Stimulated activated CD4-positive, alpha-beta T cell treated with anti-CD3 and anti-CD28 coated beads, Interleukin-4, amount 100 ng/mL, for 1 hour (primary cell): ENCODE measurements at places on chromosomes 16 and 17.

DNA sequence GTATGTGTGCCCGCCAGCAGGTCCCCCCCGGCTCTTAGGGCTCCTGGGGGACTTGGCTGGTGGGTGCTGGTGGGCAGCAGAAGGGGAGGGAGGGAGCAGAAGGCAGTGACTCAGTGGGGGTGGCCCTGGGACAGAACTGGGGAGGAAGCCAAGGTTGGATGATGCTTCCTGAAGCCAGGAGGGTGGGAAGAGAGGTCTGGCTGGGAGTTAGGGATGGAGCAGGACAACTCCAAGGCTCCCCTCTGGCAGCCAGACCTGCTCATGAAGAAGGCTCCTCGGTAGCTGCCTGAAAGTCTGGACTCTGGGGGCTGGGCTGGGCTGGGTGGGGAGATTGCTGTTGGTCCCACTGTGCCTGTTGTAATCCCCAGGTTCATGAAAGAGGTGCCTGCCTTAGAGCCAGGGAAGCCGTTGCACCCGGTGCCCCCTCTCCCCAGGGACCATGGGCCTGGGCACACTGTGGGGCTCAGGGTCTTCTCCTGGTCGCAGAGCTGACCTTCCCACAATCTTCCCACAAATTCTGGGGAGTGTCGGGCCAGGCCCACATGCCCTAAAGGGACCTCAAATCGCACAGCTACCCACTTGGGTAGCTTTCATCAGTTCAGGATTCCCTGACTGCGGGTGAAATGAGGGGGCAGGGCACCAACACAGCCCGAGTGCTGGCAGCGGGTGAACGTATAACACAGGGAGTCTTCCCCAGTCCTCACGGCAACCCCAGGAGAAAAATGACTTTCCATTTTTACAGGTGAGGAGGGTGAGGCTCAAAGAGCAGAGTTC lies 1.1 kb upstream of the PLEKHG4 start:
- no peak for DNase-seq

DNA sequence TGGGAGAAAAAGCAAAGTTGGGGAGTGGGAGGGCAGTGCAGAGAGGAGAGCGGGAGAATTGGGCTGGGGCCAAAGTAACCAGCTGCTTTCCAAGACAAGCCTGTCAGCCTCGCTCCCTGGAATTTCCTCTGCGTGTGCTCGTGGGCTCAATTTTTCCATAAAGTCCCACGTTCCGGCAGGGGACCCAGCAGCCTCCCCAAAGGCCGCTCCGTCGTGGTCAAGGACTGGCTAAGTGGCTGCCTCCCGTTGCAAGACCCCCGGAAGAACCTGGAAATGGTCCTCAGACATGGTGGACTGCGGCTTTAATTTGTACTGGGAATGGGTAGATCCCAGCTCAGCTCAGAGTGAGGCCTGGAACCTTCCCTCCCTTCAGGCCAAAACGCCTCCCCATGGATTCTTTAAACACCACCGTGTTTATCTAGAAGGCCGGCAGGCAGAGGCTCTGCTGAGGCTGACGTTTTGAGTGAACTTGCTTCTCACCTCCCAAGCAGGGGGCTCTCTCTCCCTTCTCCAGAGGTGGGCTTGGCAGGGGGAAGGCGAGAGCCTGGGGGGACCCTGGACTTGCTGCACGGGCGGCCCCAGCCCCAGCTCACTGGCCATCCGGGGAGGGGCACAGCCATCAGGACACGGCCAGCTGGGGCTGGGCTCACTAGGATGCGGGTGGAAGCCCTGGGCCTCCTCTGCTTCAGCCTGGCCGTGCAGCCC lies 190.0 kb downstream of the C16orf95 start:
- DNase-seq: no peak

DNA sequence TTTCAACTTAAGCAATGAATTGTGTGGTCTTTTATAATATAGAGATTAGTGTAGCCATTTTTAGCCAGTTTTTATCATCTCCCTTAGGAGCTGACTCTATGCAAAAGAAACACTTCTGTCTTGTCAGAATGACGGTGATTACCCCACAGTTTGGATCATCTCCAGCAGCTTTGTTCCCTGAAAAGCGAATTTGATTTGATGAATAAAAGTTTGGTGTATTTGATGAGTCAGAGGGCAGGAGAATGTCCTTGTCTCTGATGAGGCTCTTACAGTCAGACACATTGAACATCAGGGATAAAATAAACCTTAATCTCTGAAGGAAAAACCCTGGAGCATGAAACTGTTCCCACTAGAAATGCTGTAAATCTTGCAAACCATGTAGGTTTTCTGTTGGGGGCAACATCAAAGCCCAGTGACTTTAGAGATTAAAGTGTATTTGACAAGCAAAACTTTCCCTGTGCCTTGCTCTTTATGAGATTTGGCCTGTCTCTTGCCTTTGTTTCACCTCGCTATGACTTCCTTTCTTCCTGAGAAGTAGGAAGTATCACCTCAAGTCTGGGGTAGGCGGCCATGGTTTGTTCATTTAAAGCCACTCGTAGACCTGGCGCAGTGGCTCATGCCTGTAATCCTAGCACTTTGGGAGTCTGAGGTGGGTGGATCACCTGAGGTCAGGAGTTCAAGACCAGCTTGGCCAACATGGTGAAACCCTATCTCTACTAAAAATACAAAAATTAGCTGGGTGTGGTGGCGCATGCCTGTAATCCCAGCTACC lies 209.3 kb downstream of the FTO start:
- DNase-seq: no peak

GRCh38 chr16:15757630-15758251 lies 99.1 kb downstream of the MYH11 start:
- no peak for DNase-seq

DNA sequence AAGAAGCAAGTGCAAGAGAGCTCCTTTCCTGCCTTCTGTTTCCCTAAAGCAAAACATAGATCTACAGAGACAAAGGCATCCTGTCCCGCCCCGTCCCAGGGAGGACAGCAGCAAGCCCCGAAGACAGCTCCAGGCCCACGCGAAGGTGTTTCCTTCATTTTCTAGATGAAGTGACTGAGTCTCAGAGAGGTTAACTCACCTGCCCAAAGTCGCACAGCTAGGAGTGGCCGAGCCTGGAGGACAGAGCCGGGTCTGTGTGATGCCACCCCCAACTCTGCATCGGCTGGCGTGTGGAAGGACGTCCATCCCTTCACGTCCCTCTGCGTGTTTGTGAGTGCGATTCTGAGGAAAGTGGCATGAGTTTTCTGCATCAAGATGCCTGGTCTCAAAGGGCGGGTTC lies 187.2 kb upstream of the CHMP6 start:
- DNase-seq: peak; percentile 28

- no peak for DNase-seq
Observed at GRCh38 chr16:3188925-3189825, 1.2 kb downstream of the OR1F1 start.

- no peak for DNase-seq
Observed at GRCh38 chr16:75080205-75081029, 36.2 kb downstream of the LDHD start.

GRCh38 chr16:21628121-21628726 lies 24.2 kb downstream of the IGSF6 start:
- DNase-seq: no peak

DNA sequence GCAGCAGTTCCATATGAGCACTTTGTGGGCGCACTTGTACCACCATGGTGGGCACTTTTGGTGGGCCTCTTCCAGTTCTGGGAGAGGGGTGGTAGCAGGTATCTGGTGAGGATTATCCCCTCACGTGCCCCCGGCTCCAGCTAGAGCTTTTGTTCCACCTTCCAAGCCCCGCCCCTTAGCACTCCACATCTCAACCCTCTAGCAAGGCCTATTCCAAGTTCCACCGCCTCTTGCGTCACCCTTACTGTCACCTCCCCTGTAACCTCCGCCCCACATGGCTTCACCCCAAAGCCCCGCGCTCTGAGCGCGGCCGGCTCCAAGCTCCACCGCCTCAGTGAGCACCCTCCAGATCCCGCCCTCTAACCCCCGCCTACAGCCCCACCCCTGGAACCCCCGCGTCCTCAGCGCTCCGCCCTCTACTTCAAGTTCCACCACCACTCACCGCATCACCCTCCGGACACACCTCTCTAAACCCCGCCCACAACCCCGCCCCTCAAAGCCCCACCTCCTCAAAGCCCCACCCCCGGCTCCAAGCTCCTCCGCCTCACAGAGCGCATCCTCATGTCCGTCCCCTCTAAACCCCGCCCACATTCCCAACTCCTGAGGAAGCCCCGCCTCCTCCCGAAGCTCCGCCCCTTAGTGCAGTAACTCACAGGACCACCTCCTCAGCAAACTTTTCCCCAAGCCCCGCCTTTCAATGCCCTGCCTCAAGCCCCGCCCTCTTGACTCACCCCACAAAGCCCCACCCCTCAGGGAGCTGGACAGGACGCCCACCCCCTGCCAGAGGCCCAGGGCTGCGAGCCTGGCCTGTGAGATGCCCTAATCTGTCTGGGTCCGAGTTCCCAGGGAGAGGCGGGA lies 11.1 kb downstream of the SCN4A start:
- DNase-seq: peak; percentile 38

DNA sequence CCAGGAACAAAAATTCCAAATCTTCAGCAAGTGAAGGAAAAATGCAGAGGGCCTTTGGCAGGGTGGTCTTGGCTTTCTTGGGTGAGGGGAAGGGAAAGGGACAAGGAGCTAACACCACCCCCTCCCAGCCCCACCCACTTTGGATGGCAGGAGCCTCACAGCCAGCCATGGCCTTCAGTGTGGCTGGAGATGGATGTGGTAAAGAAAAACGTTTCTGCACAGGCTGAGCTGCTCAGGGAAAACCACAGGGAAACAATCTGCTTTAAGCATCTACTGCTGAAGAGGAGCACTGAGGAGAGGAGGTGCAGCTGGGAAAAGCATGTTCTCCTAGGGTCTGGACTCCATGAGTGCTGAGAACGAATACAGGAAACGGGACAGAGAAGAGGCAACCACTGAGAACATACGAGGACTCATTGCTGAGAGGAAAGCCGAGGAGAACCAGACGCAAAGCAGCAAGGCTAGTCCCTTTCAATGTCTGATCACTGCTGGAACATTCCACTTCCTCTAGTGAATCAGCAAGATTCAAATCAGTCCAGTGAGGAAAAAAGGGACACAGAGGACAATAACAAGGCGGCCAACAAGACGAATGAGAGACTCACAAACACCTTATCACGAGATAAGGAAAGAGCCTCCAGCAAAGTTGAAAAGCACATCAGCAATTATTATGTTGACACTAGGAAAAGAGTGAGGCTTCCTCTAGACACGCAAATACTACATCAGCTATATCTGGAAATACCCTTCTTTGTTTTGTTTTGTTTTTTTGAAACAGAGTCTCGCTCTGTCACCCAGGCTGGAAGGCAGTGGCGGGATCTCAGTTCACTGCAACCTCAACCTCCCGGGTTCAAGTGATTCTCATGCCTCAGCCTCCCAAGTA lies 41.7 kb downstream of the ZZEF1 start:
- DNase-seq: no peak

- DNase-seq: peak; percentile 14
Observed at GRCh38 chr17:3667366-3668278, 756 bp downstream of the TAX1BP3 start.

DNA sequence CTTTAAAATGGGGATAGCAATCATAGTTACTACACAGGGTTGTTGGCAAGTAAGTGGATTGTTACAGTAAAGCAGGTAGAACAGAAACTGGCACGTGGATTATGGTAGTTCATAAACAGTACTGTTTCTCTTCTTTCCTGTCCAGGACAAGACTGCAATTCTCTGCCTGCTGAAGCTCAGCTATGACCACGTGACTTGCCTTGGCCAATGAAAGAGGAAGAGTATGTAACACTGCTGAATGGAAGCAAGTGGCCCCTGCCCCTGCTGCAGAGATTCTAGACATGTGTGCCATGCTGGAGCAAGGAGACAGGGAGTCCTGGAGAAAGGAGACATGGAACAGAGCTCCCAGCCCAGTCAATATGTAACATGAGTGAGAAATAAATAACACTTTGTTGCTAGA lies 66.6 kb upstream of the TOX3 start:
- no peak for DNase-seq
